Stimulated activated naive CD8-positive, alpha-beta T cell treated with anti-CD3 and anti-CD28 coated beads, Interleukin-15, Interleukin-2, amounts not matched to agents 100 U/mL and 50 U/mL, for 24 hours (primary cell): ENCODE measurements at places on chromosomes 5 and 9.

- no peak for DNase-seq
Measured at GRCh38 chr5:149588936-149589335, 7.6 kb downstream of the ARHGEF37 start.

DNA sequence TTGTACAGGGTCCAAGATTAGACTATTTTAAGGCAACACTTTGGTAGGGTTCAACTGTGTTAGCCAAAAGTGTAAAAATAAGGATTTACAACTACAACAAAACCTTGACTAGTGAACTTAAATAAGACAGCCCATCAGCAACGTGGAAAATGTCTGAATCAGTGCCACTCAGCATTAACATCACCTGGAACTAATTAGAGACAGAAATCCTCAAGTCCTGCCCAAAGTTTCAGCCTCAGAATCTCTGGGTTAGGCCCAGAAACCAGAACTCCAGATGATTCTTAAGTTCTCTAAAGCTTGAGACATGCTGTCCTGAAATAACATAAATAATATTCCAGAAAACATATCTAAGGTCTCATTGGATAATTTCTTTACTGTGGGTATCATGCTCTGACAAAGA lies 118.6 kb downstream of the SEMA6A start:
- no peak for DNase-seq

- no peak for DNase-seq
Measured at GRCh38 chr9:121954477-121955140, 138.5 kb downstream of the TTLL11 start.

DNA sequence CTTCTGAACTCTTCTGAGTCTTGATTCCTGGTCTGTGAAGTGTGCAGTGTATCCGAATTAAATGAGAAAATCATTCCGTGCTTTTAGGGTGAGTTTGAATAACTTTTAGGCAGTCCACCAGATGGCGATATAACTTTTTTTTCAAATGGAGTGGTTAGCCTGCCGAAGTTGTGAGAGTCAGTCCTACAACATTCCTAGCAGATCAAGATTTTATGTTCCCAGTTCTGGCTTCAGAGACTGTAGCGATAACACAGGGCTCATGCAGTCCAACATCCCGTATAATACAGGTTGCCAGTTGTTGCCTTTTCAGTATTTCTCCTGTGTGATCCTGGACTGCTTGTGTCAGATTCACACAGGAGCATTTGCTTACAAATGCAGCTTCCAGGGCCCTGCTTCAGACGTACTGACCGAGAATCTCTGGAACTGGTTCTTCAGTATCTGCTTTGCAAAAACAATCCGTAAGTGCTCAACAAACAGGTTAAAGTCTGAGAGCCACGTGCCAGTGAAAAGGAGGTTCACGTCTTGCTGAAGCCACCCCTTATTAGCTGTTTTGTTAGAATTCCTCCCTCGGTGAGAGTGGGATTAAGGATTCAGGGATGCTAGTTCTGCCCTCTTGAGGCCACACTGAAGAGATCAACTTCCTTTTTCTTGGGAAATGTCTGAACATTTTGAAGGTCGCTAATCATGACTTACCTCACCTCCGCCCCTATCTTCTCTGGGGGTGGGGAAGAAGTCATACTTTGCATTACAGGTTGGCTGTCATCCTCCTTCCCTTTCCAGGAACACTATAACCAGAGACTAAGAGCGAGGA lies 22.8 kb downstream of the SMIM3 start:
- no peak for DNase-seq

GRCh38 chr9:6944093-6944551 lies 186.3 kb downstream of the KDM4C start:
- DNase-seq, result no peak

DNA sequence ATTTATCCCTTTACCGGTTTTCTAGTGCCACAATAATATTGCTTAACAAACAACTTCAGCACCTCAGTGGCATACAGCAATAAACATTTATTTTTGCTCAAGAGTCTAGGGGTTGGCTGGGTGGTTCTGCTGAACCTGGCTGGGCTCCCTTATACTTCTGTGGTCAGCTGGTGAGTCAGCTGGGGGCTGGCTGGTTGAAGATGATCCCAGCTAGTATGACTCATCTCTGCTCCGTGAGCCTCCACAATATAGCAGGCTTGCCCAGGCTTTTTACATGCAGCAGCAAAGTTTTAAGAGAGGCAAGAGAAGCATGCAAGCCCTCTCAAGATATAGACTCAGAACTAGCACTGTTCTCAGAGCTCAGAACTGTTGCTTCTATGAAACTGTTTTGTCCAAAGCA lies 523.5 kb upstream of the CLINT1 start:
- peak; percentile 51 for DNase-seq

DNA sequence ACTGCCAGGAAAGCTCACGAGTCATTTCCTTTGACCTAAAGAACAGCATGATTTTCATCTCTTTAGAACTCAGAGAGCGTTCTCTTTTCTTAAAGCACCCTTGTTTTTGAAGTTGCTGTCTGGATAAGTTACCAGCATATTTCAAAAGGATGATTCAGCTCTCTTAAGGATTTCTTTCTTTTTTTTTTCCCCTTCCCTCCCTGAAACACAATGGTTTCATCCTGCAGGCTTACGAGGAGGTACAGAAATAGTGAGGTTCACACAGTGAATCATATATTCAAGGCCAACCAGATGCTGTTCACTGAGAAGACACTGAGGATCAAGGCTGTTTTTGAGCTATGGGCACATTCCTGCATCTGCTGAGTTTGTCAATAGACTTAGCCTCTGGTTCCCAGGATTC lies 257.2 kb downstream of the KIF4B start:
- DNase-seq, result no peak

DNA sequence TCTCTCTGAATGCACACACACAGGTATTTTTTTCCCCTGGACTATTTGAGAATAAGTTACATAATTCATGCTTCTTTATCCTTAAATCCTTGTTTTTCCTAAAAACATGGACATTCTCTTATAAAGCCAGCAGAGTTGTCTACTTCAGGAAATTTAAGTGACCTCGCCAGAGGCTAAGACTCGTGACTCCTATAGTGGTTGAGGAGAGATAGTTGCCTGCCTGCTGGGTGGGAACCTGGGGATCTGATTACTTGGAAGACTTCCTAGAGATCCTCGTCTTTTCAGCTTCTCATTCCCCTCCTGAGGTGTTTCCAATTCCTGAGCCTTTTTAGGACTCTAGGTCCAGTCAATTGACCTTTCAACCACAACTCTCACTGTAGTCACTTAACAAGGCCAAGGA lies 5.5 kb downstream of the SLC30A5 start:
- DNase-seq, result no peak

GRCh38 chr9:114246558-114246957 lies 76.3 kb upstream of the ORM1 start:
- DNase-seq, result no peak

DNA sequence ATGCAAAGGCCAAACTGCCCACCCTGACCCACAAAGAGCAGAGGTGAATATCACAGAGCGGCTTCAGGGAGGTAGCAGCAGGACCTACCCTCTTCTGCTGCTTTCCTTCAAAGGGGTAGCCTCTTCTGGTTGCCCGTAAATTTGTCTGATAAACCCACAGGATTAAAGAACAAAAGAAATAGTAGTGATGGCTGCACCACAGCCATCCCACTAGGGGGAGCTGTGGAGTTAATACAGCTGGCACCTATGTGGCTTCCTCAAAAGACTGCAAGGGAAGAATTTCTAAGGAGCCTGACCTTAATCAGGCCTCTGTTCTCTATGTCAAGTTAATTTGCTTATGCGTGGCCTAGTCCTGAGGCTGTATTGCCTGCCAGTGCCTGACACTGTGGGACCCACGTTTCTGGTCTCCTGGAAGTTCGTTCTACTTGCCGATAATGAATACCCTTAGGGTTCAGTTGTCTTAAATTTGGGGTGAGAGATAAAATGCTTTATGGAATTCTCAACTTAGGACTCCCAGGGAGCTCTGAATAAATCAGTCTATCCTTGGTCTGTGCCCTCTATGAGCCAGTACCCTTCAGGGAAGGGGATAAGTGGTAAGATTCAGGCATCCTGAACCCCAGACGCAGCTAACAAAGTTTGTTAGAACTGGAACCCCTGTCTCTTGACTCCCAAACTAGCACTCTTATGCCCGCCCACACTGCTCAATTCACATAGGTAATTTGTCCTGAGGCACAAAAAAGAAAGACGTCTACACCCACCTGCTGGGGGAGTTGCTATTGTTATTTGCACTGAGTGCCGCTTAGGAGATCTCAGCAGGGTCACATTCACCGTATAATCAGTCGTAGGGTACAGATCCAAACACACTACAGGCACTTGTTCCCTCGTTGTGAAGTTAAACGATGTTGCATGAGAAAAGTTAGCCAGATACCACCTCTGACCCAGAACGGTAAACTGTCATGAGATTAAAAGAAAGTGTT lies 77.1 kb downstream of the SUSD1 start:
- DNase-seq, result peak; percentile 77
